ENCODE measurements at places on chromosomes 16 and 17.

DNA sequence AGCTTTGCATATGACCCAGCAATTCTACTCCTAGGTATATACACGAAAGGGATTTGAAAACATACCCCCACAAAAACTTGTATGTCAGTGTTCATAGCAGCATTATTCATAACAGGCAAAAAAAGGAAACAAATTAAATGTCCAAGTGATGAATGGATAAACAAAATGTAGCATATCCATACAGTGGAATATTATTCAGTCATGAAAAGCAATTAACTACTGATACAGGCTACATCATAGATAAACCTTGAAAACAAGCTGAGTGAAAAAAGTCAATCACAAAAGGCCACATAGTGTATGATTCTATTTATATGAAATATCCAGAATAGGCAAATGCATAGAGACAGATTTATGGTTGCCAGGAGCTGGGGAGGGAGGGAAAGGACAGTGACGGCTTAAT, 676 bp downstream of the EME1 start:
- DNase-seq = no peak

- no peak for DNase-seq
Measured at GRCh38 chr16:10514369-10515055, 65.9 kb downstream of the EMP2 start.

DNA sequence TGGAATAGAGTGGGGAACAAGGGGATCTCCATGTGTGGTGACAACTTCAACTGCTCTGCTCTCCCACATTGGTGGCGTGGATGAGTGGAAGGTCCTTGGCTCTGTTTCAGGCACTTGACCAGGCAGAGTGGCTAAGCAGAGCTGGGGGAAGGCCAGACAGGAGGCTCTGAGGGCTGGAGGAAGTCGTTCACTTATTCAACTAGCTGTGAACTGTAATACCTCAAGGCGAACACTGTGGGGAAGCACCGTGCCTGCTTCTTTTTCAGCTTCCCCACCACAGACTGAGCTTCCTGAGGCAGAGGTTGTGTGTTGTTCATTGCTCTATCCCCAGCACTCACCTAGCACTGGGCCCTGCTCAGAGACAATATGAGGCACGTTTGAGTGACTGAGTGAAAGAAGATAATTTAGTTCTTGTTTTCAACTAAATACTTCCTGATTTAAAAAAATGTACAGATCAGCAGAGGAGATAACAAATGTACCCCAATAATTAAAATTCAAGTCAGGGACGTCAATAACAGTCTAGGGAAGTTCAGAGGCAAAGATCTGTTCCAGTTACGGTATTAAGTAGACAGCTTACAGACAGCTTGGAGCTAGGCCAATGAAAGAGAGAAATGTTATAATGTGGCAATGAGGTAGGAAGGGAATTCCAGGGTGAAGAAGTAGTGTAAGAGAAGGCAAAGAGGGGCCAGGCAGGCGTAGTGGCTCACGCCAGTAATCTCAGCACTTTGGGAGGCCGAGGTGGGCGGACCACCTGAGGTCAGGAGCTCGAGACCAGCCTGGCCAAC, 34.7 kb downstream of the MYO18A start:
- DNase-seq = peak; percentile 69

- DNase-seq = no peak
Measured at GRCh38 chr16:4471869-4472268, 2.6 kb downstream of the NMRAL1 start.

DNA sequence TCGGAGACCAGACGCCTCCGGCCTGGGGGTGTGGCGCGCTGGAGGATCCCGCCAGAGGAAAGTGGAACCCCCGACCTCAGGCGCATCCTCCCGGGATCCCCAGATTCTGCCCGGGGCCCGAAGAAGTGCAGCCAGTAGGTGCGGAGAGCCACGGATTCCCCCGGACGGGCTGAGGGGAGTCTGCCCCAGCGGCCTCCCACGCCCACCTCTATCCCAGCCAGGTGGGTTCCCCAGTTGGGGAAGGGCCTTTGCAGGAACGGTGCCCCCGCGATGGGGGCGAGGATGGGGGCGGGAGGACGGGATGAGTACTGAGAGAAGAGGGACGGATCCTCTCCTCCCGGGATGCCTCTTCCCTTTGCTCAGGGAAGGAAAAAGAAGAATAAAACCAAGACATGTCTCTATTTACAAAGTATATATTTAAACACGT, 5.1 kb downstream of the CBX8 start:
- no peak for DNase-seq

DNA sequence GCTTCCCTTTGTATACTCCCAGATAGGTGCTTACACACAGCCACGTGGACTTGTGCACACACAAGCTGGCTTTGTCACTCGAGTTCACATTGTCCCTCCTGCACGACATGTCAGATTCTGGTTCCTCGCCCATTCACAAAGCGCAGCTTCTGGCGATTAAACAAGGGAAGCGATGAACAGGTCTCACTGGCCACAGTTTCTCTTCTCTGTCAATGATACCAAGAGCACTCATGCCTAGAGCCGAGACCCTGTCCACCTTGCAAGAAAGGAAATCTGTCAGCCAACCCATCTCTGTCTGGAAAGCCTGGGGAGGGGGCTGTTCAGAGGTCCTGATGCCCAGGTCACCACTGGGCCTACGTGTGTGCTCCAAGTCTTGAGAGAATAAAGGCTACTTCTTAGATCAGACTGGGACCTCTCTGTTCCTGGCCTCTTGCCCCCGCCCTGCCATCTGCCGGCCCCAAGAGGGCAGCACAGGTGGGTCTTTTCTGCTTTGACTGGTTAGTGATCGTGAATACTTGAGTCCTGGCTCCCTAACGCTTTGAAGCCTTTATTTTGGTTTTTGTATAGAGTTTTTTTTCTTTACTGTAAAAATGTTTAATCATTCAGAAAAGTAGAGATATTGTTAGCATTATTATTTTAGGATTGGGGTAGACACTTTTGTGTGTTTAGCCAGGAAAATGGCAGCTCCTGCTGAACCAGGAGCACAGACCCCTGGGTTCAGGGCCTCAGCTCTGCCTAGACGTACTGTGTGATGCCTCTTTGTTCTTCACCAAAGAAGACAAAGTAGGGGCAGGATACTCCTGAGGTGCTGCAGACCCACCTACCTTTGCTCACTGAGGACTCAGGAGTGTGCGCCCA, 104.7 kb downstream of the MRM1 start:
- DNase-seq = peak; percentile 25

- peak; percentile 46 for DNase-seq
Measured at GRCh38 chr17:1142561-1142971, 37.2 kb downstream of the ABR start.

DNA sequence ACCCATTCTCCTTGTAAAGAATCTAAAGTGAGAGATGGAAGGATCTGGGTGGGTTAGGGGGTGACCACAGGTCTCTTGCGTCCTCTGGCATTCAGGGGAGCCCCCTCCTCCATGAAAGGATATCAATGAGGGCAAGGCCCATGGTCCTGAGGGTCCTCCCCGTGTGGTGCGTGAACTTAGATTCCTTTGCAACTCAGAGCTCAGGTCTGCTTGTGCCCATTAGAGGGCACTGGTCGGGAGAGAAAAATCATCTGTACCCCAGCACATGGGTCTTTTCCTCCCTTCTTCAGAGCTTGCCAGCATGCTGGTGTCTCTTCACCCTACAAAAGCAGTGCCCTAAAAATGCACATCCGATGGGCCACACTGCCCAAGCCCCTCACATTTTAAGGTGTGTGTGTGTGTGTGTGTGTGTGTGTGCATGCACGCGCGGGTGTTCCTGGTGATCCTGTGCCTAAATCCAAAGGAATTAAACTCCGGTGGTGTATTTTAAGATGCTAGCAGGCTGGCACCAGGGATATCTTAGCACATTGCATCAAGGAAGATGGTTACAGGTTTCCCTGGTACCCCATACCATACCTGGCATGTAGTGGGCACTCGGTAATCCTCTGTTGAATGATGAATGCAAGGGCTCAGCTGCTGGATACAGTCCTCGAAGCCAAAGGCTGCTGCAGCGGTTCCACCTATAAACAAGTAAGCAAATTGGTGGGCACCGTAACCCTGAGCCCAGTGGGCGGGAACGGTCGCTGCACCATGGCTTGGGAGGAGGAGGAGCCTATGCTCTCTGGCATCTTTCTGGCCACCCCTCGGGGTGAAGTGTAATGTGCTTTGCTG, 4.7 kb downstream of the C1QTNF1 start:
- DNase-seq = no peak

GRCh38 chr16:70156207-70156978, 17.2 kb upstream of the CLEC18C start:
- peak; percentile 60 for DNase-seq

GRCh38 chr17:7912927-7913524, 3.1 kb downstream of the RNF227 start:
- no peak for DNase-seq

- DNase-seq = no peak
Measured at GRCh38 chr17:80819422-80820164, 172.0 kb upstream of the CHMP6 start.

GRCh38 chr17:30579610-30580315, 102.6 kb downstream of the GOSR1 start:
- no peak for DNase-seq

- DNase-seq = peak; percentile 66
Measured at GRCh38 chr16:7140899-7141298, 191.7 kb upstream of the RBFOX1 start.

- DNase-seq = no peak
Measured at GRCh38 chr17:80474231-80474960, 2.0 kb downstream of the NPTX1 start.

DNA sequence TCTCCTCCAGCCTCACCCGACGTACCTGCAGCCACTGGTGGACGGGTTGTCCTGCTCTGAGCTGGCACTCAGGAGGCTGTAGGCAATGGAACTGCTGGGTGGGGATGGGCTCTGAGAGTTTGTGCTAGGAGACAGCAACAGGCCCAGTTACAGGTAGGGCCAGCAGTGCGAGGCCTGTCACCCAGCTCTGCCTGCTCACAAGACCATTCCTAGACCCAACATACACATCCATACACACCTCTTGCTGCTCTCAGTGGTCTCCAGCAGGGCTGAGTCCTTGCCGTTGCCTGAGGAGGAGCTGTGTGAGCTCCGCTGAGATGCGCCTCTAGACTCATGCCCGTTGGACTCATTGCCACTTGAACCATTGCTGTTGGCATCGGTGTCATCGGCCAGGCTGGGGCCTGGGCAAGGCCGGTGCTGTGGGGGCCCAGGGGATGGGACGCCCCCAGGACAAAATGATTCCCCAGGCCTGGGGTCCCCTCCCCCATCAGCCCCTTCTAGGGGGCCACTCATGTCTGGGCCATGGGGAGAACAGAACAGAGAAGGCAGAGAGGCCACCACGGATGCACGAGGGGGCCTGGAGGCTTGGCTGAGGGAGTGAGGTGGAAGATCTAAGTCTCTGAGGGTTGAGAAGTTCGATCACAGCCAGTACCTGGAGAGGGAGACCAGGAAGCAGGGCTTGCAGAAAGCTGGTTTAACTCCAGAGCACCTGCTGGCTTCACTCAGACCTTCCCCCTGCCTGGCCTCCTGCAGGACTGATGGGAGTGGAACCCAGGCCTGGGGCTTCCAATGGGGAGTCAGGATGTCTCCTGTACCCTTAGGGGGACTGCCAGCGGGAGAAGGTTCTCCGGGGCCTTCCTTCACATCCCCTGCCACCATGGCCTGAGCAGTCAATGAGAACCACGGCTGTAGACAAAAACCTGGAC, 1.7 kb downstream of the PER1 start:
- no peak for DNase-seq

- DNase-seq = no peak
Measured at GRCh38 chr16:66261826-66262225, 104.7 kb upstream of the CDH5 start.

DNA sequence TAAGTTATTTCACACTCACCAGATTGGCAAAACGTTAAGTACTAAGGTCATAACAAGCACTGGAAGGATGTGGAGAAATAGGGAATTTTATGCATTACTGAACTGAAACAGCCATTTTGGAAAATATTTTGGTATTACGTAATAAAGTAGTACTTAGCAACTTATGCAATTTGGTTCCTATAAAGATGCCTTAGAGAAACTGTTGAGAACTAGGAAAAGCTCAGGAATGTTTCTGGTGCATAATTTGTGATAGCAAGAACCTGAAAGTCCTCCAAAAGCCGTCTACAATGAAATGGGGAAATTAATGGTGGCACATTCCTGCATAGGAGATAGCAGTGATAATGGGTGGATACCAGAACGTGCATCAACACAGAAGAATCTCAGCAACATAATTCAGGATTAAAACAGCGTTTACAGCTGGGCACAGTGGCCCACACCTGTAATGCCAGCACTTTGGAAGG, 472.5 kb downstream of the WWOX start:
- DNase-seq = no peak

- DNase-seq = peak; percentile 69
Measured at GRCh38 chr16:4517812-4518680, 20.5 kb downstream of the CDIP1 start.

- no peak for DNase-seq
Measured at GRCh38 chr16:58440131-58440530, 47.9 kb downstream of the GINS3 start.

- peak; percentile 83 for DNase-seq
Measured at GRCh38 chr17:40111221-40112128, 10.3 kb upstream of the MSL1 start.

- DNase-seq = no peak
Measured at GRCh38 chr17:77622647-77623046, 335.9 kb upstream of the TNRC6C start.

DNA sequence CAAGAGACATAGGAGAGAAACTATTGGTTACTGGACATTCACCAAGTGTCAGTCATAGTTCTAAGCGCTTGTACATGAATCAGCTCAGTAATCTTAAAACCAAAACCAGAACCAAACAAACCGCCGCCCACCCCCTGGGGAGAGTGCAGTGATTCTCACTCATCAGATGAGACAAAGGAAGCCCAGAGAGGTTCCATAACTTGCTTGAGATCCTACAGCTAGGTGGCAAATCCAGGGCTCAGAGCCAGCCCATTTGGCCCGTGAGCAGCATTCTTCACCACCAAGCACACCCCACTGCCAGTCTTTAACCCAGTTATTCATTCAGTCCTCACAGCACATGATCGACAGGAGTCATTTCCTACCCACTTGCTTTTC, 37.2 kb upstream of the RGS9 start:
- DNase-seq = no peak

DNA sequence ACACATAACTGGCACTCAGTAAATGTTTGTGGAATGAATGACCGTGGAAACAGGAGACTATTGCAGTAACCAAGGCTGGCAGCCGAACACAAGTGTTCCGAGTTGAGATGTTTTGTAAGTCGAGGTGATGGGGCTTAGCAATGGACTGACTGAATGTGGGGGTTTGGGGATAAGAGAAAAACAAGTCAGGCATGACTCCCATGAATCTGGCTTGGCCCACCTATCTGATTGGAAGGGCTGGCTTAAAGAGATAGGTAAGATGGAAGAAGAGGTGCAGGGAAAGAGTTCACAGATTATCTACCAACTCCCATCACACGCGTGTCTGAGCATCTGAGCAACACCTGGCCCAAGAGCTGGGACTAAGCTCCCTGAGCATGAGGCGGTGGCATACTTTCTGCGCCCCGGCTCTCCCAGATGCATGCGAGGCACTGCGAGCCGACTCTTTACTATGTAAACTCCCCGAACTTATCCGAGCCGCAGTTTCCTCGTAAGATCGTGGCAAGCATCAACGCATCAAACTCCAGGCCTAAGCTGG, 539 bp downstream of the IFT20 start:
- DNase-seq = no peak

GRCh38 chr17:42673266-42673884, 3.4 kb downstream of the PLEKHH3 start:
- no peak for DNase-seq

All from head of caudate nucleus (tissue), 42 donors.